ENCODE measurements at places on chromosomes 4 and X.
A peak's percentile ranks its signal among the peaks of the same experiment; 100 is the strongest.

DNA sequence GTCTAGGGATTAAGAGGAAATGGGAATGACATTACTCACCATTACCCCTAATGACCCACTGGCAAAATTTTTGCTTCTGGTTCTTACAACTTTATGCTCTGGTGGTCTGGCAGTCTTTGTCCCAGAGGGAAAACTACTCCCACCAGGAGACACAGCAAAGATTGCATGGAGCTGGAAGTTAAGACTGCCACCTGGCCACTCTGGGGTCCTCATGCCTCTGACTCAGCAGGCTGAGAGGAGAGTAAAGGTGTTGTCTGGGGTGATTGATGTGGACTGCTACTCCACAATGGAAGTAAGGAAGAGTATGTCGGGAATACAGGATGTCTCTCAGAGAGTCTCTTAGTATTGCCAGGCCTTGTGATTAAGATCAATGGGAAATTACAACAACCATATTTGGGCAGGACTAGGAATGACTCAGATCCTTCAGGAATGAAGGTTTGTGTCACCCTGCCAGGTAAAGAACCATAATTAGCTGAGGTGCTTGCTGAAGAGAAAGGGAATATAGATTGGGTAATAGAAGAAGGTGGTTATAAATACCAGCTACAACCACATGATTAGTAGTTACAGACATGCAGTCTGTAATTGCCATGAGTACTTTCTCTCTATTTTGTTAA is 215.5 kb downstream of the GPAT3 start:
- DNase-seq: no peak

DNA sequence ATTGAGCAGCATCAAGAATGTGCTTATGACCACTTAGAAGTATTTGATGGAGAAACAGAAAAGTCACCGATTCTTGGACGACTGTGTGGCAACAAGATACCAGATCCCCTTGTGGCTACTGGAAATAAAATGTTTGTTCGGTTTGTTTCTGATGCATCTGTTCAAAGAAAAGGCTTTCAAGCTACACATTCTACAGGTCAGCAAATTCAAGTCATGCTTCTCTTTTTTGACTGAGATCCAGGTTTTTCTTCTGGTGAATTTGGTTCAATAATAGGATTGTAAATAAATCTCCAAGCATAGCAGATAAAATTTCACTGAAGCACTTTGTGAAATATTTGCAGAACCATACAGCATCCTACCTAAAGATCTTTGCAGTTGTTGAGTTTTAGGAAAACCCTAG is 218.1 kb downstream of the TLL1 start:
- no peak for DNase-seq

DNA sequence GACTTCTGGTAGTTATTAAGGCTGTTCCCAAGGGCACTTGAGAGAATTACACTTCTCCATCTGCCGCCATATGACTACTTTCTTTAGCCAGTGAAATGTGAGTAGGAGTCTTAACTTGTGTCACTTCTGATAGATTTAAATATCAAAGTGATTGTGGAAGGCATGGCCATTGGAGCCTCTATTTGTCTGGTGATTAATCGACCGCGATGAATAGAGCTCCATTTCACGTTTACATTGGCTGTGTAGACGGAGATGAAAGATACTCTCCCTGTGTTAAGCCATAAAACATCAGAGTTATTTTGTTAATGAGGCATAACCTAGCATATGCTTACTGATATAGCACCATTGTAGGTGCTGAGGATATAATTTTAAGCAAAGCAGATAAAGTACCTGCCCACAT is 852.4 kb downstream of the CCSER1 start:
- DNase-seq: no peak

GRCh38 chr4:78059524-78059889 is 2.4 kb downstream of the FRAS1 start:
- DNase-seq: peak; percentile 43

DNA sequence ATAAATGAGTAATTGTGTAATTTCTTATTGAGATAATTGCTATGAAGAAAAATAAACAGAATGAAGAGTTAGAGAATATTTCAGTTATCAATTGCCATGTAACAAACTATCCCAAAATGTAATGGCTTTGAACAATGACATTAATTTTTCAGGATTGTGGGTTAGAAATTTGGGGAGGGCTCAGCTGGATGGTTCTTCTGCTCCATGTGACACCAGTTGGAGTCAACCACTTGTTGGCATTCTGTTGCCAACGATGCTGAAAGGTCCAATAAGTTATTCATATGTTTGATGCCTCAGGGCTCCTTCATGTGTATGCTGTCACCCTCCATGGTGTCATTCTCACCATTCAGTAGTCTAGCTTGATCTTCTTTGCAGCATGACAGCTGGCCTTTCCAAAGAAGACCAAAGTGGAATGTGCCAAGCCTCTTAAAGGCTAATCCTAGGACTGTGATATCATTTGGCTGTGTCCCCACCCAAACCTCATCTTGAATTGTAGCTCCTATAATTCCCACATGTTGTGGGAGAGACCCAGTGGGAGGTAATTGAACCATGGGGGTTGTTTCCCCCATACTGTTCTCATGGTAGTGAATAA is 20.9 kb upstream of the CCDC149 start:
- DNase-seq: no peak

GRCh38 chr4:139279760-139280620 is at the start of gene MGARP:
MGARP (minus strand) TSS chr4:139280225; CDS start chr4:139280158, 67 bp downstream.
- no peak for DNase-seq

DNA sequence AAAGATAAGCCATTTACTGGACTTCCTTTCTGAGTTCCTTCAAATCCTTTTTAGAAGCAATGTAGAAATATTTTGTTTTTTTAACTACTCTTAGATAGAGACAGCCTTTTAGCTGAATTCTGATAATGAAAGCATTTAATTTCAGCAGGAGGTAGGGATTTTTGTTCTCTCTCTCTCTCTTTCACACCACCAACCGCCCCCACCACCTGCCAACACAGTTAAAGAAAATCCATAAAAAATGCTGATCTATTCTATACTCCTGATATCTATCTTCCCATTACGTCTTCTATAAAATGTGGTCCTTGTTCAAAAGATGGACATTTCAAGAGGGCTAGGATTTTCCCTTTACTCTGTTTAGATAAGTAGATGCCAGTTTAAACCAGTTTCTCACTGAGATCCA is 104.5 kb downstream of the DCLK2 start:
- DNase-seq: no peak

GRCh38 chrX:153438532-153438931 is 7.3 kb downstream of the TREX2 start:
- no peak for DNase-seq

- DNase-seq: no peak
These were observed 185.7 kb upstream of the ZCCHC13 start for GRCh38 chrX:74117962-74118902.

- DNase-seq: no peak
These were observed 58.9 kb downstream of the TLR10 start for GRCh38 chr4:38723726-38724474.

- no peak for DNase-seq
These were observed 12.7 kb upstream of the SMIM43 start for GRCh38 chr4:121777625-121778024.

DNA sequence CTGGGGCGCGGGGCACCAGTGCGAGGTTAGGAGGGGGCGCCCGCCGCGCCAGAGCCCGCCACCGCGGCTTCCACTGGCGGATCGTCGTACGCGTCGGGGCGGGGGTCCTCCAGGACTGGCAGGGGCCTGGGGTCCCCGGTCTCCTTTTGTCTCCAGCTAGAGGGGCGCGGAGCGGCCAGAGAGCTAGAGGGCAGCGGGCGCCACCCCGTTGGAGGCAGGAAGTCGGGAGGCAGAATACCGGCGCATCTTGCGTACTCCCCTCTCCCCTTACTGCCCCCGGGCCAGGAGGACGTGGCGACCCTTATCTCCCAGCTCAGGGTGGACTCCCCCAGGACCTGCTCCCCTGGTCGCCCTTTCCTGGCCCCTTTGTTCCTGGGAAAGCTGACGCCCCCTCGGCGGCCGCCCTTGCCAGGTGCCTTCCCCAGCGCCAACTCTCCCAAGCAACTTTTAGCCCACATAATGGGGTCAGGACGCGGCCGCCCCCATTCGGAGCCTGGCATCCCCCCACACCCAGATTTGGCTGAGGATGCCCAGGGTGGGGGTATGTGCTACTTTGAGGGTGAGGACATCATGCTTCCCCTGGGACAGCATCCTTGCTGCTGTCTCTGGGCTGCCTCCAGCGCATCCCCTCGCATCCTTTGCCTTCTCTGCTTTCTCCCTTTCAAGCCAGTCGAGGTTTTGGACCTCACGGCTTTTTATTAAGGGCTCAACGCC is 933 bp downstream of the CNKSR2 start:
- no peak for DNase-seq

- peak; percentile 35 for DNase-seq
These were observed 66.1 kb downstream of the MAGEA10 start for GRCh38 chrX:152072236-152072635.

GRCh38 chr4:2660596-2661211 is 95.4 kb downstream of the TNIP2 start:
- no peak for DNase-seq

- no peak for DNase-seq
These were observed at the start of gene GPRIN3 for GRCh38 chr4:89307446-89308160. GPRIN3 (minus strand) TSS chr4:89307800; CDS start chr4:89250110, 57,690 bp downstream.

- DNase-seq: peak; percentile 9
These were observed 831.5 kb downstream of the STIM2 start for GRCh38 chr4:27692158-27692557.

- no peak for DNase-seq
These were observed 772 bp upstream of the WNK3 start for GRCh38 chrX:54358424-54359211.

- no peak for DNase-seq
These were observed 4.9 kb upstream of the ABCG2 start for GRCh38 chr4:88163336-88163735.

GRCh38 chr4:40275065-40275730 is 59.9 kb upstream of the CHRNA9 start:
- no peak for DNase-seq

GRCh38 chr4:26131711-26132110 is 189.1 kb upstream of the RBPJ start:
- DNase-seq: no peak

DNA sequence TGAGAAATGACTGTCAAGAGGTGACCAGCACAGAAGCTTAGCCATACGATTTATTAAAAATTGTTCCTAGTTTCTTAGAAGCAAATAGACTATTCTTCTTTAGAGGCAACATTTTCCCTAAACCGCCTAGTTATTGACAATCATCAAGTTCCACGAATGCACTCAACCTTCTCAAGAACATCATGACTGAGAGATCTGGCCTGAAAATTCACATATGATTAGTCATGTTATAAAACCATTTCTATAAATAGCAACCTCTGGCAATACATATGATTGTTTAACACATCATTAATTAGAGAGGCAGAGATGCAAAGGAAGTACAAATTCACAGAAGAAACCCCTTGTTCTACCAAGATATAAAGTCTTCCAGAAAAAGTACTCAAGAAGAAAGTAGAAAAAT is 6.7 kb downstream of the NUP62CL start:
- DNase-seq: no peak

DNA sequence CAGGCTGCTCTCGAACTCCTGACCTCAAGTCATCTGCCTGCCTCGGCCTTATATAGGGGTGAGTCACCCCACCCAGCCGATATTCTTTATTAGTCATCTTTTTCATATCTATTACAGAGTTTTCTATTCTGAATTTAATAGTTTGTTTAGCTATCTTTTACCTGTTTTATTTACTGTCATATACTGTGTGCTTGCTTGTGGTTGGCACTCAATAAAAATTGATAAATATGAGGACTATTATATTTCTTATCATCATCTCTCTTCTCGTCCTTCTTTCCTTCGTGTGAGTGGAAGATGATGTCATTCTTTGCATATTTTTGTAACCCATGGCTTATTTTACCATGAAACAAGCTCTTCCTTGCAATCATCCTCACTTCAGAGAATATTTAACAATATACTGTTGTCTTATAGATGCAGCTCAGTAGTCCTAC is 265.5 kb downstream of the ARHGAP24 start:
- no peak for DNase-seq

DNA sequence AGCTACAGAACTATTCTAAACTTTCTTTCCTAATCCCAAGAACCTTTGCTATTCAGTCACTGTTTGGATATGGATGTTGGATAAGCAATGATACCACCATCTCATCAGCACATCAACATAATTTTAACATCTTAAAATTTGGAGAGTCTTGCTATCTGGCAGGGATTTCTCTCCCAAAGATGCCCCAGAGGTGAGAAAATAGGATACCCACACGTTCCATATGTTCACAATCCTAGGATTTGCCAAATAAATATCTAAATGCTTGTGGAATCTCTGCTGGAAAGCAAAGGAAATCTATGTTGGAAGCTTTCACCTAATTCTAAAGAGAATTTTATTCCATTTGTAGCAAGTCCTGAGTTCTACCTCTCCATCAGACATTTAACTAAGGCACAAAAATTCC is 24.4 kb downstream of the SOWAHB start:
- DNase-seq: no peak

DNA sequence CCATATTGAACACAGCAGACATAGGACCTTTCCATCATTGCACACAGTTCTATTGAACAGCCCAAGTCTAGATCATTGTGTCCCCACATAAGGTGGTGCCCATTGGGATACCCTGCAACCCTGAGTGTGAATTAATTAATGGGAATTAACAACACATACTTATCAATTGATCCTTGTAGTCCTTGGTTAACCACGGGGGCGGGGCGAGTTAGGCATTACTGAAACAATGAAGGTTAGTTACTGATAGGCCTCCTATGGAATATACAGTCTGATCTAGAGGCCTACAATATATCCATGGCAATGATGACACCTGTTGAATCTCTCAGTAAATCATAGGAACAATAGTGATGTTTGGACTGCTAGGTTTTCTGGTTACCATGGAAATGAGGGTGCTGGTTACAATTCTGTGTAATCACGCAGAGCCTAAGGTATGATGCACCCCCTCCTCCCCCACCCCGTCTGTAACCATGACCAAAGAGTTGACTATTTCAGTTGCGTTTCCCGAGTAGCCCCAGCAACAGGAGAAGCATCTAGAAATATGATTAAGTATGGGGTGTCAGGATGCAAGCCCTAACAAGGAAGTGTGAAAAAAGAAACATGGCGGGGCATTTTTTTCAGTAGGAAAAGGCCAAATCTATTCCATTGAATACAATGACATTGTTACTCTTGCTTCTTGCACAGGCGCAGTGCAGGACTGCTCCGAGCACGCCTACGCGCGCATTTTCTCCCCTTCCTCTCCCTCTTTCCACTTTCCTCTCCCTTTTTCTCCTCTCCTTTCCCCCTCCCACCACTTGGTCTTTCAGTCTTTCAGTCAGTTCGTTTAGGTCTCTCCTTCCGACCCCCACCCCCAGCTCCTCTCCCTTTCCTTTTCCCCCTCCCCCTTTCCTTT is 677 bp upstream of the NONO start:
- no peak for DNase-seq

DNA sequence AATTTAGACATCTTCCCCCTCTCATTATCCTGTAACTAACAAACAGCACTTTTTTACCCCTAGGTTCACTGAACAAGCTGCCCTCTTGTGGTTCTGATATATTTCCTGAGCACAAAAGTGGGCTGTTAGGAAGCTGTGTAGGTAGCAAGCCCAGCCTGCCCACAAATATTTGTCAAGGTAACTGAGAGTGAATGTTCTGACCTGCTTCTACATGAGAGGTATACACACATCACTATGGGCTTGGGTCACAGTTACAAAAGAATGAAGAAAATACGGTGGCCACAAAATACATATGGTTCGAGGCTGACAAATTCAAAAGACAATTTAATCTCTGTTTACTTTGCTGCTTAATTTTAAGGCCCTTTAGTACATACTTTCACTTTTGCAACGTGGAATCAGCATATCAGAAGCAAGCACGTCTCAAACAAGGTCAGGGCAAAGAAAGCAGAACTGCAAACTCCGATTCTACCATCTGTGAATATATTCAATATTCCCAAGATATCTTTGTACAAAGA is 78.7 kb downstream of the RBM47 start:
- no peak for DNase-seq

GRCh38 chrX:153580700-153581386 is 18.1 kb downstream of the CCNQ start:
- DNase-seq: no peak
